ENCODE measurements at places on chromosomes 6 and 20.

GRCh38 chr6:156464100-156464878, 312.9 kb upstream of the ARID1B start:
- DNase-seq: no peak

DNA sequence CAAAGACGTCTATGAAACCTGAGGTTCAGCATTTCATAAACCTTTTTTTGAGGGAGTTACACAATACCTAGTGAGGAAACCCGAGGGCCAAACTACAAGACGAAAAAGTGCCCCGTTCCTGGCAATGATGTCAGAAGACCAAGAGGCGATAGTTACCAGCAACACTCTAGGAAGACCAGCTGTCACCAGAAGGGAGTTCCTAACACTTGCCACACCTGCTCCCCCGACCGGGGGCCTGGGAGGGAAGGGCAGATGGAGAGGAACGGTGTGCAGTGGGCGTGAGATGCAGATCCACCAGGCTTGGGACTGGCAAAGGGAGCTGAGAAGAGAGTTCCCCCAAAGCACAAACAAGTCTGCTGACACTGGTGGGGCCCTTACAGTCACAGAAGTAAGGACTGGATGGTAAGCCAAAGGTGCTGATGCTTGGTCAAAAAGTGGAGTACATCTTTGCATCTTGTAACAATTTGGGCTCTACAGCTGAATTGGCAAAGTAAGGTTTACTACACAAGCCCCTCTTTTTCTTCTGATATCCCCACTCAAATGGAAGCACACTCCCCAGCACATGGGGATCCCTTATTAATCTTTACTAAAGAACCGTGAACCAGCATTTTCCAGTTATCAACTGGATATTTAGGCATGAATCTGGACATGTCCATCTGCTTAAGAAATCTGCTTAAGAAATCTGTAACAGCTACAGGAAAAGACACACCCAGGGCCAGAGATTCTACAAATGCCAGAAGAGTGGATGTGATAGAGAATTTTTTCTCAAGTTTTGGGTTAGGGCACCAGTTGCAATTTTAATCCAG, 38.5 kb downstream of the PANK2 start:
- peak; percentile 50 for DNase-seq

DNA sequence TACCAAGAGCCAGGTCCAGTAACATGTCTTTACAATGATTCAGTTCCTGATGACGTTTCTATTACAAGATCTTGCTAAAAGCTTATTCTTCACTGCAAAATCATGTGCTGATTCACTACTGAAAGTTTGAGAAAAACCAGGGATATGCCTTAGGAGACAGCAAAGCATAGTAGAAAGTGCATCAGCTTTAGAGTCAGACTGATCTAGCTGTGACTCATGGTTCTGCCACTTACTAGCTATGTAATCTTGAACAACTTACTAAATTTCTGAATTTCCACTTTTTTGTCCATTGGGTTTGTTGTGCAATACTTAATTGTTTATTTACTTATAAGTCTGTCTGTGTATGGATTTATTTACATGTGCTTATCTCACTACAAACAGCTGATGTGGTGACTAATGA, 198.5 kb upstream of the RSPO3 start:
- no peak for DNase-seq

GRCh38 chr20:24970030-24970553, 21.0 kb downstream of the CST7 start:
- no peak for DNase-seq

DNA sequence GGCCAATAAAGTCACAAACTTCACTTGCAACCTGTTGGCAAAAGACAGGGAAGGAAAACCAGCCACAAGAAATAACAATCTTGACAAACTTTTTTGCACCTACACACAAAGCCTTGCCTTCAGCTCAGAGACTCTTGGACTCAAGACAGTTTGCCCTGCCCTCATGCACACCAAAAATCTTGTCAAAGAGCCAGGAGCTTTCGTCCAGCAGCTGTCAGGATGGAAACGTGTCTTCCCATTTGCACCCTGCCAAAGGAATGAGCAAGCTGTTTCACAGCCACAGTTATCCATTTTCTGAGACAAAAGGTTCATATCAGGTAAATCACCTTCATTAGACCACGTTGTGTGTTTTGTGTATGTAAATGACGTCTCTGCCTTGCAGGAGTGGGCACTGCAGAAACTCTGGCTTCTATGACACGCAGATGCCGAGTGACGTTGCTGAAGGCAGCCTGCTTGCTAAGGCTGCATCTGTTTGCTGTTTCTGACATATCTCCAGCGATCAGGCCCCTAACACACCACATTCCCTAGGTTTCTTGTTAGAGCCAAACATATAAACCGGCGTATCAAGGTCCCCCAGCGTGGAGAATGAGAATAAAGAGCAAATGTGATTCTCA, 193.4 kb downstream of the SYNDIG1 start:
- no peak for DNase-seq

- peak; percentile 87 for DNase-seq
Measured at GRCh38 chr6:35213824-35214756, at the start of gene SCUBE3. TSS of gene SCUBE3 (plus strand) at chr6:35213956. CDS start at chr6:35214419, 463 bp downstream.

- no peak for DNase-seq
Measured at GRCh38 chr6:33774774-33775173, 14.2 kb downstream of the LEMD2 start.

GRCh38 chr6:45832063-45832462, 183.6 kb downstream of the CLIC5 start:
- no peak for DNase-seq

DNA sequence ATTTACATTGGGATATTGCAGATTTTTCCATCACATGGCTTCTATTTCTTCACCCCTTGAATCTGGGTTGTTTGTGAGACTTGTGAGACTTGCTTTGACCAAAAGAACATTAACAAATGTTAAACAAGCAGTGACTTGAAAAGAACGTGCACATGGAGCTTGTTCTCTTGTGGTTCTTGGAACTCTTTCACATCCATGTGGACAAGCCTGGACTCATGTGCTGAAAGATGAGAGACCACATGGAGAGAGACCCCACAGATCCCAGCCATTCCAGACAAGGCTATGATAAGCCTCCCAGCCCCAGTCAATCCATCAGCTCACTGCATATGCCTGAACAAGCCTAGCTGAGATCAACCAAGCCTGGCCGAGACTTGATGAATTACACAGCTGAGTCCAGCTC, 1365.7 kb upstream of the GJE1 start:
- DNase-seq: no peak

GRCh38 chr6:145087034-145087433, 648.3 kb downstream of the EPM2A start:
- DNase-seq: no peak

DNA sequence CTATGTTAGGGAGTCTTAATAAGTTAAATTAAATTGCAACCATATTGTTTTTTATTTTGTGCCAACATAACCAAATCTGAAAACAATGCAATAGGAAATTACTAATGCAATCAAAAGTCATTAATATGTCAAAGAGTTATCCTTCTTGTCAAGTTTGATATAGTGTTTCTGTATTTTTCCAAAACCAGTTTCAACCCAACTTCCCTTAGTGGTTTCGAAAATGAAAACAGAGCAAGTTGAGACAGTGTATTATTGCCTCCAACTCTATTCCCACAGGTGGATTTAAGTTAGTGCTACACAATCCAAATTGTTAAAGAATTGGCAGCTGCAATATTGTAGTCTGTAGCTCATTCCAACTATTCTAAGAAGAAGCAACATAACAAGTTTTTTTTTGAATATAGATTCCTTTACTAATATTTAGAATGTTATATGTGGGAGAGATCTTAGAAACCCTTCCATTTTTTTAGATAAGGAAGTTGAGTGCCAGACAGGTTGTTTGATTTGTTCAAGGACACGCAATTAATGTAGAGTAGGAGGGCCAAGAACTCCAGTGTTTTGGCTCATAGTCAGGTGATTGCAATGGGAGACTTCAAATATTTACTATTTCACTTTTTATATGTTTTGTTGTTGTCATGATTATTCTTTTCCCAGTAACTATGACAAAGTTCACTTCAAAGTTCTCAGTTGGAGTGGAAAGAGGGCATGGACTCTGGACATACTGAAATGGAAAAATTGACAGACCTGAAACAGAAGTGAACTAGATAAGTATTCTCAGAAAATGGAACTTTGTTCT, 282.4 kb upstream of the HSF2 start:
- no peak for DNase-seq

- DNase-seq: no peak
Measured at GRCh38 chr6:139395891-139396301, 21.4 kb upstream of the CITED2 start.

DNA sequence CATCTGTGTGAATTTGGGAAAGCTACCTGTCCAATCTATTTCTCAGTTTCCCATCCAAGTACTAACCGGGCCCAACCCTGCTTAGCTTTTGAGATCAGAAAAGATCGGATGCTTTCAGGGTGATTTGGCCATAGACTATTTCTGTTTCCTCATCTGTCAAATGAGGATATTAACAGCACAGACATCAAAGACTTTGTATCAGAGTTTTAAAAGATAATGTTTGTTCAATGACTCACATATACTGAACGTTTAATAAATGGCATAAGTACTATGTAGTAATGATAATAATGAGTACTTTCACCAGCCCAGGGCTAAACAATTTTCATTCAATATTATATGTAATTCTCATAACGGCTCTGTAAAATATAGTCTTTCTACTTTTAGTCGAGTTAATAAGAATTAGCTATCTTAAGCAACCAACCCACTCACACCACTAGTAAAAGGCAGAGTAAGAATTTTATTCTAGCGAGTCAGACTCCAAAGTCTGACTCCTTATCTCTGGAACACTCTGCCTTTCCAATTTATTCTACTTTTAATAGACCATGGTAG, 216.5 kb downstream of the ARHGAP18 start:
- no peak for DNase-seq

- DNase-seq: no peak
Measured at GRCh38 chr20:57484772-57485171, 40.2 kb downstream of the CTCFL start.

- DNase-seq: no peak
Measured at GRCh38 chr20:33833333-33833732, 22.2 kb downstream of the CHMP4B start.

GRCh38 chr6:3406891-3407809, 49.7 kb downstream of the SLC22A23 start:
- no peak for DNase-seq

DNA sequence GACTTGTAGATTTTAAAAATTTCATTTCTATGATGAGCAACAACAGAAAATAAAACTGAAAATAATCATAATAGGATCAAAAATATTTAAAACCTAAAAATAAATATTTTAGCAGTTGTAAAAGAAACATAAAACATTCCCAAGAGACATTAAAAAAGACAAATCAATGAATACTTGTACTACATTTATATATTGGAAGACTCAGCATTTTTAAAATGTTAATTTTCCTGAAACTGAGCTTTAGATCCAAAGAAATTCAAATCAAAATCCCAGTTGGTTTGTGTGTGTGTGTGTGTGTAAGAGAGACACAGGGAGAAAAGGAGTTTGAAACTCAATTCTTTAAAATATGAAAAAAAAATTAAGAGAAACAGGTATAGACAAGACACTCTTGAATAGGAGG, 38.7 kb upstream of the DSE start:
- DNase-seq: no peak

- no peak for DNase-seq
Measured at GRCh38 chr20:38804682-38805501, 605 bp upstream of the PPP1R16B start.

- no peak for DNase-seq
Measured at GRCh38 chr6:45732731-45733130, 282.9 kb downstream of the CLIC5 start.

DNA sequence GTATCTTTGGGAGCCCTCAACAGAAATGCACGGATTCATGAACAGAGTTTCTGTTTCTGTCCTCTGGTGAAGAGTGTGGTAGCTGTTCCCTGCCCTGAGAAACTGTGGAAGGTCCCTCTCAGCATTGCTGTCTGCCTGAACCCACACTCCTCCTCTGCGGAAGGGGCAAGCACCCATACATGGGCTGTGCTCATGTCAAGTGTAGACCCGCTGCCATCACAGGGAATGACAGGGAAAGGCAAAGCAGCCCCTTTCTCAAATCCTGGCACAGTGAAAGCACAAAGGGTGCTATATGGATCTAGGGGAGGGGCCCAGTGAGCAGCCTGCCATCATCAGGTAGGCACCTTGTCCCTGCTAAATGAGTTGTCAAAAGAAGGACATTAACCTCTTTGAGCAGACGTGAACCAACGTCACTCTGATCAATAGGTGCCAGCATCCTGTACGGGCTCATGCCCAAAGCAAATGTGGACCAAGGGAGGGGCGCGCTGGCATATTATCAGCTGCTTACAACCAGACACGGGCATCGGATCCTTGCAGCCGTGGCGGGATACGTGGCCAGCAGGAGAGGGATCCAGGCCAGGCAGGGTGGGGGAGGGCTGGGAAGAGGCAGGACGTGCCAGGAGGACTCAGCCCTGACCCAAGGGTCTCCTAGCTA, 231.2 kb upstream of the PMEPA1 start:
- no peak for DNase-seq

DNA sequence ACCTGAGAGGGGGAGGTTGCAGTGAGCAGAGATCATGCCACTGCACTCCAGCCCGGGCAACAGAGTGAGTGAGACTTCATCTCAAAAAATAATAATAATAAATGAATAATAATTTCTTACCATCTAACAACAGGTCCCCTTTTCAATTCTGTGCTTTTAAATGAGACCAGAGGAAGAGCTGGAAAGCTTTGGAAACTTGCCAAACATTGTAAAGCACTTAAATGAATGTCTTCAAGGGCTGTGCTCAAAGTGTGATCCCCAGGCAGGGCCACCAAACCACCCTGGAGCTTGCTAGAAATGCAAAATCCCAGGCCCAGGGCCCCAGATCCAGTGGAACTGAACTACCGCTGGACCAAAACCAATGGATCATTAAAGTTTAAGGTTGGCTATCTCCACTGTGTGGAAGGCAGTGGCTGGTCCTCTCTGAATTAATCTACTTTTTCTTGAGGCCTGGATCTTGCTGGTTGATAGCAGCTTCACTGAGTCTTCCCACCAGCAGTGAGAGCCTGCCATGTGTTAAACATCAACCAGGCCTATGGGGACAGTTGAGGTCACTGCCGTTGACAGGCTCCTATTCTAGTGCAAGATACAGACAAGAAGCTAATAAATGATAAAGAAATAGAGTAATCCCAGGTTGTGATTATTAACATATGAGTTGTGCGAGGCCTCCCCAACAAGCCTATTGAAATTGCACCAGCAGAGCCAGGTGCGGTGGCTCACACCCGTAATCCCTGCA, 23.7 kb upstream of the TFAP2C start:
- no peak for DNase-seq

DNA sequence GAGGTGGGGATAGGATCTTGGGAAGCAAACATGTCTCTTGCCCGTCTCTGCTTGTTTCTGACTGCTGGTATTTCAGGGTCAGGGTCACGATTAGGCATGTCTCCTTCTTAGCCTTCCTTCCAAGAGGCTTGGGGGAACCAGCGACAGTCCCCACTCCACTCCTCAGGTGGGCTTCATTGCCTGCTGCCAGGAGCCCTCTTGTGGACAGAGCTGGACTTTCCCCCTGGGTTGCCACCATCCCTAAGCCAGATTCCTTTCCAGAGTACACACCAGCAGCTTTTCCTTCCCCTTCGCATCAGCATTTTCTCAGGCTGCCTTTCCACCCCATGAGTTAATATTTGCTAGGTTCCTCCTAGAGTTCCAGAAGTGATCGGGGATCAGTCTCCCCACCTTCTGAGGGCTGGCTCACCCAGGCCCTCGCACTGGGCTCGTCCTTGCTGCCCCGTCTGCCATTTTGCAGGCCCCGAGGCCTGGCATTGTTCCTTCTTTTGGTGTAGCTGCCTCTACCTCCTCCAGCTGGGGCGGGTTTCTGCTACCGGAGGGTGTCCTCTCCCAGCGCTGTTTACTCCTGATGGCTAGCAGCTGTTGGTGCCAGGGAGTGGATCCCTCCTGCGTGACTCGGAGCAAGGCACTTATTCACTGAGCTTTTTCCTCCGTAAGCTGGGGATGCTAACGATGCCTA, 8.8 kb upstream of the C20orf144 start:
- DNase-seq: peak; percentile 88

Measured in D341Med (cell line).